ENCODE measurements at places on chromosomes 7 and 10.

DNA sequence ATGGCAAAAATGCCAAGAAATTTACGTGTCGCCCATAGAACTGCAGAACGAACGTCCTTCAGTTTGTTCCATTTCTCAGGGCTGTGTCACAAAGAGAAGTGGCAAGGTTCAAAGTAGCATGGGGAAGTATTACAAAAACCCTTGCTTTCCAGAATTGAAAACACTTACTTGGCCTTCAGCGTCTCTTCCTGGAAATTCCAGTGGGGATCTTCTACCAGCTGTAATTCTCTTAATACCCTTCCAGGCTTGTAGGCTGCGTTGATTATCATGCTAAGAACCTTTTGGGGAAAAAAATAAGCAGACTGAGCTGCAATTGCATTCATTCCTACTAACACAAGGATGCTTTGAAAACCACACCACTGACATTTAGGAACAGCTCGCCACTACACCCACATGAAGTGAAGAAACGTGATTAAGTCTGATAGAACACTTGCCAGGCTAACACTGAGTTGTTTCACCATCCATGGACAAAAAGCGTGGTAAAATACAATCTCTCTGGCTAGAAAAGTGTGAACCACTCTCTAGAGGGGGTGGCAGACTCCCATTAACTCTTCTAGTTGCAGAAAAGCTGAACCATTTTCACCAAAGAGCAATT, 222.3 kb downstream of the SFMBT2 start:
- no peak for DNase-seq

- no peak for DNase-seq
Observed at GRCh38 chr10:13195016-13195415, 33.7 kb downstream of the MCM10 start.

- no peak for DNase-seq
Observed at GRCh38 chr10:121187391-121187790, 336.2 kb downstream of the WDR11 start.

GRCh38 chr10:79221110-79222051, 125.9 kb upstream of the PPIF start:
- DNase-seq = no peak

DNA sequence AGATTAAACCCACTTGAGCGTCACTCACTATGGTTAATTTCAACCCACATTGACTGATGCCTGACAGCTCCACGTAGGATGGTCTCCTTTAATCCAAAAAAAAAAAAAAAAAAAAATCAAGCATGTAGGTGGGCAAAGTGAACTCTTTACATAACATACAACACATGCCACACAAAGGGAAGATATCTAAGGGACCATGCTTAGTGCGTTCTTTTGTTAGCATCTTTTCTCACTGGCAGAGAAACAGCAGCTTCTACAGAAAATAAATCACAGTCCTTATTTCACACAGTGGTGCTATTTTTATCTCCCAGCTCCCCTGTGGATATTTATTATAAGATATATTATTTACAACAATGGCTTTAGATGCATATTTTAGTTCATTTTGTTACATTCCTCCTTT, 652.0 kb upstream of the CELF2 start:
- DNase-seq = no peak

DNA sequence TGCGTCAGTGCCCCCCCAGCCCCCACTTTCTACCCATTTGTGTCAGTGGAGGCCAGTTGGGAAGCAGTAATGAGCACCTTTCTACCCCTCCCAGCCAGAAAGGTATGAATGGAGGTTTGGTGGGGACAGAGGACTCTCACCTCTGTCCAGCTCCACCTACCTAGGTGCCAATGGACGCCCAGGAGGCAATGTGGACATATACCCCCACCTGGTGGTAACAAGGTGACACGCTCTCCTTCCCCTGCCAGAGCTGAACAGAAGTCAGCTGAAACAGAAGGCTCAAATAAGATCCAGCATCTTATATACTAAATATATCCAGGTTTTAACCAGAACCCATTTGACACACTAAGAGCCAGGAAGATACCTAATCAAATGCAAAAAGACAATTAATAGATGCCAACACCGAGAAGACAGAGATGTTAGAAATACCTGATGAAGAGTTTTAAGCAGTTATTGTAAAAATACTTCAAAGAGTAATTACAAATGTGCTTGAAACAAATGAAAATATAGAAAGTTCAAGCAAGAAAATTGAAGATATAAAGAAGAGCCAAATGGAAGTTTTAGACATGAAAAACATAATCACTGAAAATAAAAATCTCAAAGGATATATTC, 18.4 kb upstream of the SORCS3 start:
- no peak for DNase-seq

DNA sequence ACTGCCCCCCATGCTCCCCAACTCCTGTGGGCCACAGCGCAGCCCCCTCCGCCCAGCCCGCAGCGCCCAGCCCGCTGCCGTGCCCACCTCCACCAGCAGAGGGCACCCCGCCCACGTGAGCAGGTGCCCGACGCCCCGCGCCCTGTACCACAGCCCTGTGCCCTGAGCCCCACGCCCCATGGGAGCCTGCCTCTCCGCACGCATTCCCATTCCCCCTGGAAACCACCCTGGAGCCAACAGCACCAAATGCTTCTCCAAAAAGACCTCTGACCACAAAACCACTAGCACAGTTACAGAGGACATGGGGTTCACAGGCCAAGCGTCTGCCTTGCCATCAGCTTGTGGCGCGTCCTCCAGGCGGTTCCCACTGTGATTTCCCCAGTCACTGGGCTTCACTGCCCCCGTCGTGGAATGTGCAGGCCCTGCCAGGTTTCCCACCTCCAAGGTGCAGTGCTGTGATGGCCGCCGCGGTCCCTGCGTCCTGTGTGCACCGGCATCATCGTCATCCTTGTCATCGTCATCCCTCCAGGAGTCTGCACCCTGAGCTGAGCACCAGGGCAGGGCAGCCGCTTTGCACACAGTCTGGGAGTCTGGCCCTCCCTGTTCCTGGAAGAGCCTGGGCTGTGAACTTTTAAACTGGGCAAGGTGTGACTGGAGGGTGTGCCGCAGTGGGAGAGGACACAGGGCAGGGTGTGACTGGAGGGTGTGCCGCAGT, 61.7 kb downstream of the PWWP2B start:
- no peak for DNase-seq

DNA sequence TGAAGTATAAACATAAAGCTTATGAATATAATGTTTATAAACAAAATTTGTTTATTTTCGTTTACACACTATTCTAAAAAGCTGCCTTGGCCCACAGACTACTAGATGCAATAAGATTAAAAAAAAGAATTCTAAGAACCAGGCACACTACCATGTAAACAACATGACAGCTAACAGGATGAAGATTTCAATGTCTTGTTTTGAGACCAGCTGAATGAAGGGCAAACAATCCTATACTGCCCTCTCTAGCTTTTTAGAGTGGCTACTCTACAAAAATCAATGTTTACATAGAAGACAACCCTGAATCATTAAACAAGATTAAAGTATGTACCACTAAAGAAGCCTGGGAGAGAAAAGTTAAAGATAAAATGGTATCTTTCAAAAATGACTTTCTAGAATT, 38.6 kb downstream of the SLC25A40 start:
- DNase-seq = no peak

DNA sequence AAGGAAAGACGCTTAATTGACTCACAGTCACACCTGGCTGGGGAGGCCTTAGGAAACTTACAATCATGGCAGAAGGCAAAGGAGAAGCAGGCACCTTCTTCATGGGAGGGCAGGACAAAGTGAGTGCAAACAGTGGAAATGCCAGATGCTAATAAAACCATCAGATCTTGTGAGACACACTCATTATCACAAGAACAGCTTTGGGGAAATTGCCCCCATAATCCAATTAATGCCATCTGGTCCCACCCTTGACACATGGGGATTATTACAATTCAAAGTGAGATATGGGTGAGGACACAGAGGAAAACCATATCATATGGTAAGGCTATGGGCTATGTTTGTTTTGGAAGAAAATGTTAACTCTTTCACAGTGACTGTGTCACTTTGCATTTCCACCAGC, 1272.5 kb upstream of the CELF2 start:
- no peak for DNase-seq

DNA sequence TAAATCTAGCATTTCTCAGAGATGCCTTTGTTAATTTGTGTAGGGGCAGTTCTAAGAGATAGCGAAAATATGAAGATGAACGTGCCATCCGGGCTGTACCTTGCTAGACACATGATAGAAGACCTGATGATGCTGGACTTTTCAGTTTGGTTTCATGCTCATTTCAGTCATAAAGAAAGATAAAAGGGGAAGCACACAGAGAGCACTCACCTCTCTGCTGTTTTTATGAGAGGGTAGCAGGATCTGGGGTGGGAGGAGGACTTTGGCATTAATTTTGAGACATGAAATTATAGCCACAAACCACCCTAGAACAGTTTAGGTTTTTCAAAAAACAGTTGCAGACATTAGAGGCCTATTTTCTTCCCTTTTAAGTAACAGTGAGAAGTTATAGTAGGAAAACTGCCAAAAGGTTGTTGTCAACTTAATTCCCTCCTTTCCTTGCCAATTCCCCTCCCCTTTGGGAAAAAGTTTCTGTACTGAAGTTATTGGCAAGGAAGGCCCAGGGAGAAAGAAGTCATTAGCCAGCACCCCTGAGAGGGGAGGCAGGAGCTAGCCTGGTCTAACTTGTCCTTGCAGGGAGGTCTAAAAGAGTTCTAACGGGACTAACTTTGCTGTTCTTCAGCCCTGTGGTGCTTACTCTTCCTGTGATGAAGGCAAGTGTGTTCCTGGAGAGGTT, 2.6 kb downstream of the ST7 start:
- DNase-seq = no peak

- no peak for DNase-seq
Observed at GRCh38 chr7:108072116-108072515, 58.0 kb downstream of the LAMB4 start.

- no peak for DNase-seq
Observed at GRCh38 chr10:21705828-21706176, 171.8 kb downstream of the MLLT10 start.

GRCh38 chr7:24733414-24734060, 23.7 kb downstream of the GSDME start:
- no peak for DNase-seq

DNA sequence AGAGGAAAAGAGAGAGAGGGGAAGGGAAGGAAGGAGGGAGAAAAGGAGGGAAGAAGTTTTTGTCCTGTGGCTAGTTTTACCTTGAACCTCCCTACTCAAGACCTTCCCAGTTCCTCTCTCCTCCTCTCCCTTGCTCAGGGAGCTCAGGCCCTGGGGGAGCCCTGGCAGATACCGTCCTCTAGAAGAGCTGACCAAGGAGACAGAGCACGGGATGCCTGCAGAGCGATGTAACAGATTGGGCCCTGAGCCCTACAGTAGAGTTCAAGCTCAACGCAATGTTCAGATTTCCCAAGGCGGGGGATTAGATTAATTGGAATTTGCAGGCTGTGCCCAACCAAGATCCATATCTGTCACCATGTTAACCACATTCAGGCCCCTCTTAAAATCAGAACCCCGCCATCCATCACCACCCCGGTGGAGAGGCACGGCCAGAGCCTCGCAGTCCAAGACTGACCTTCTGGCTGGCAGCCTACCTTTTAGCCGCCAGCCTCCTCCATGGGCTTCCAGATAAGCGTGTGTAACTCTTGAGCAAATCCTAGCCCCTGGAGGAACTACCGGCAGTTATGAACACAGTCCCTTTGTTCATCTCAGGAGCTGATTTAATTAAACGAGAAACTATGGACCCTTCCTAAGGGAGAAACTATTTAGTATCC, 70.6 kb downstream of the KCNMA1 start:
- no peak for DNase-seq

GRCh38 chr10:113767222-113767621, 15.7 kb downstream of the PLEKHS1 start:
- DNase-seq = no peak

DNA sequence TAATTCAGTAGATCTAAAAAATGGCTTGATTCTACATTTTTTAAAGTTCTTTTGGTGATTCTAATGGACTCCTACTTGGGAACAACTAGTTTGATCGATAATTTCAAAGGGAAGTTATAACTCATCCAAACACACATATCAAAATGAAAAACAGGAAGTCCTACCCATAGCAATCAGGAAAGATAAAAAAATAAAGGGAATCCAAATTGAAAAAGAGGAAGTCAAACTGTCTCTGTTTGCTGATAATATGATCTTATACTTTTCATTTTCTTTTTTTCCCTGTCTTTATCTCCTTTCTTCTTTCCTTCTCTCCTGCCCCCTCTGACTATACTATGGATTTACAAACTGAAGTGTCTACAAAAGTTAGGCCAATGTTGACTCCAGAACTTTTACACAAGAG, 118.8 kb downstream of the IQUB start:
- no peak for DNase-seq

- DNase-seq = peak; percentile 35
Observed at GRCh38 chr10:13803566-13804554, 217.1 kb downstream of the PRPF18 start.

GRCh38 chr7:142496545-142496991, 238.7 kb upstream of the PRSS58 start:
- DNase-seq = no peak

GRCh38 chr10:67098461-67098860, 172.6 kb downstream of the LRRTM3 start:
- DNase-seq = no peak

DNA sequence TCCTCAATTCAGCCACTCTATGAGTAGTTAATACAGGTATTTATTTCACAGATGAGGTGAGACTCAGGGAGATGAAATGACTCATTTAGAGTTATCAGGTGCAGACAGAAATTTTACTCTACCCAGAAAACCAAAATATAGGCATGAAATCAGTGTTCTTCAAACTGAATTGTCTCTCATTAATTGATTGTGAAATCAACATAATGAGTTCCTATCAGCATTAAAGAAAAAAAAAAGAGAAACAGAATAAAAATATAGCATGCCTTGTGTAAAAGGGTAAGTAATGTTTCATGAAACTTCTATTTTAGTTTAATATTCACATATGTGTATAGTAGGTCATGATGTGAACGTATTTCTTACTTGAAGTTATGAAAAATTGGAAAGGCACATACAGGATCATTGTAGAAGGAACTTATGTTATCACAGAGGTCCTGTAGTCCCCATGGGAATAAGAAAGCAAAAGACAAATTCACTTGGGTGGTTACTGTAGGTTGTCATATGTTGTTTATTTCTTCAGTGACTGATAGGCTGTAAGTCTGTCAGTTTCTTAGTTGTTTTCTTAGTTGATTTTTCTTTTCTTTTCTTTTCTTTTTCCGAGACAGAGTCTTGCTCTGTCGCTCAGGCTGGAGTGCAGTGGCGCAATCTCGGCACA, 47.5 kb downstream of the KAT6B start:
- DNase-seq = no peak

DNA sequence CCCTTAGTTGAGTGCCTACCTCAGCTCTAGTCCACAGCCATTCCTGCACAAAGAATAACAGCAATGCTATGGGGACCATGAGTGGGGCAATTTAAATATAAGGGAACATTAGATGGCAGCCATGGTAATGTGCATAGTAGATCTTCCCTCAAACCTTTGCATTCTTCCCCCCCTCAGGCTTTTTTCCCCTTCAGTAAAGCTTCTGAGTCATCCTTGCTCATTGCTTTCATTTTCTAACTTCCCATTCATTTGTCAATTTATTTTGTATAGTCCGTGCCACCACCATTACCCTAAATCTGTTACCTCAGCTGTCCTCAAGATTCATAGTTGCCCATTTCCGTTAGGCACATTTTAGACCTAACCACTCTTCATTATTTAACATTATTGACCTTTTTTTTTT, 10.7 kb downstream of the HECTD2 start:
- DNase-seq = no peak

Measured in NCI-H1417 treated with DMSO at 0.1 percent for 48 hours (cell line).